ENCODE measurements at places on chromosomes 4 and X.
A peak's percentile ranks its signal among the peaks of the same experiment; 100 is the strongest.

- DNase-seq, result no peak
Measured at GRCh38 chr4:8410641-8411271, 29.8 kb downstream of the ACOX3 start.

DNA sequence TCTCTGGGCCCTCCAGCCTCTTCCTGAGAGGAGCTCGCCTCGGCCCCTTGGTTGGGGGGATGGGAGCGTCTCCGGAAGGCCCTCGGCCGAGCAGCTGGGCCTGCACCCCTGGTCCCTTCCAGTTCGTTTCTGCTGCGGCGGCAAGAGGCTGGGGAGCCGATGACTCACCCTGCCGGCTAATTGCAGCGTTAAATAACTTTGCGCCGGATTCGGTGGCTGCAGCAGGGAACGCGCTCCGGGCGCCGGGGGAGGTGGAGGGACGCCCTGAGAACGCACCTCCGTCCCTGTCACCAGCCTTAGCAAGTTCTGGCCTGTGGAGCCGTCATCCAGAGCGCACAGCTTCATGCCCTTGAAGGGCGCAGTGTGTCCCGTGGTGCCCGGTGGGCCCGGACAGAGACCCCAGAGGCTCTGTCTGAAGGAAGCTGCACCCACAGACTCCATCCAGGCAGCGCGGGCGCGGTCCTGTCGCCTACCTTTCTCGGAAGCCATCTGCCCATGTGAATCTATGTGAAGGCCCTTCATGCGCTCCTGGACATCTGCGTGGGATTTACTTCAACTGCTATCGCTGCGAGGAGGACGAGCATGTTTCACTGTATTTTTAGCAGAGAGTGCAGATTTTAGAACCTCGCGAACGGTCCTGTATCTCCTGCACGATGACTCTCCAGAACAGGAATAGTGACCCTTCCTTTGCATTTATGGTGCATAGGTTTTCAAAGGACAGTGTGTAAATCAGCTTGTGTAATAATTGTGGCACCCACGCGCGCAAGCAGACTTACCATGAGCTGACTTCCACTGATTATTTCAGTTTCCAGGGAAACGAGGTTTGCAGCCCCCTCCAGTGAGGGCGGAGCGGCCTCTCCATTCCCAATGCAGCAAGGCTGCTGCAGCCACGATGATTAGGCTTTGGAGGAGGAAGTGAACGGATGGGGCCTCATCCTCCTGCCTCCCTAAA lies 1.7 kb upstream of the TMEM271 start:
- DNase-seq, result no peak

- DNase-seq, result no peak
Measured at GRCh38 chr4:150078041-150078578, at the start of gene DCLK2. DCLK2 (plus strand) TSS chr4:150078445; CDS start chr4:150079028, 583 bp downstream.

GRCh38 chrX:120459309-120459708 lies 9.8 kb downstream of the LAMP2 start:
- no peak for DNase-seq

GRCh38 chrX:121456315-121456714 lies 408.9 kb downstream of the GLUD2 start:
- no peak for DNase-seq

DNA sequence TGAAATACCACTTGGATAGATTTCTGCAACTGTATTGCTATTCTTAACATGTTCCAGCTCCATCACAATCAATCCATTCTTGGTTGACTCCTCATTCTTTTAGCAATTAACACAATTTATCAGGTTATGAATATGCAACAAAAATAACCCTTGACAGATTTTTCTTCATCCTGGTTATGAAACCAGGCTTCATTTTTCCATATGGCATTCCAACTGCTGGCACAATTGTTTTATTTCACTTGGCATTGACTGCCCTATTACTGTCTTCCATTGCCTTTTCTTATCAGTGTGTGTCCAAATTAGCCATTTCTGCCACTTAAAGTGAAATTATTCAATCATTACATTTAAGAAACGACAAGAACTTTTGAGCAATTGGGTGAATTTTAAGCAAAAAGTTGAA lies 388.8 kb upstream of the EPHA5 start:
- DNase-seq, result no peak

DNA sequence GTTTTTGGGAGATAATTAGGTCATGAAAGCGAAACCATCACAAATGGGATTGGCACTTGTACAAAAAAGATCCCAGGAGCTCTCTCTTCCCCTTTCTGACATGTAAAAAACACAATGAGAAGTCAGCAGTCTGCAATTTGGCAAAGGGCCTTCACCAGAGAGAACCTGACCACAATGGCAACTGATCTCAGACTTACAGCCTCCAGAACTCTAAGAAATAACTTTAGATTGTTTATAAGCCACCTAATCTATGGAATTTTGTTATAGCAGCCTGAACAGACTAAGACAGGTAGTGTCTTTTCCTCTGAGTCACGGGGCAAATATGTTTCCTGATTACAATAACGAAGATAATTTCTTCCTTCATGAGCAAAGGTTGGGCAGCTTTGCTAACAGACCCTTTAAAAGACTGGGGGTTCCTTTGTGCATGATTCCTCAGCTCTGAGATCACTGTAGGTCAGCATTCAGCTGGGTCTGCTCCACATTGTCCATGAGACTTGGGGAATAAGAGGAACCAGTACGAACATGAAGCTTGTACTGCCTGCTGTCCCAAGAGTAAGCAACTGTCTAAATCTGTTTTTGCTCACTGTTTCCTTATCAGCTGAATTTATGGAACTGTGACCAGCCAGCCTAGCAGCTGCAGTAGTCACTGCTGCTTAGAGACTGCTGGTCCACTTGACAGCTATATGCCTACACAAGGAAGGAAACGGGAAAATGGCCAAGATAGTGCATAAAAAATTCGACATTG lies 191.6 kb downstream of the ANAPC10 start:
- DNase-seq, result no peak

GRCh38 chr4:102503301-102503746 lies 2.2 kb downstream of the NFKB1 start:
- no peak for DNase-seq

DNA sequence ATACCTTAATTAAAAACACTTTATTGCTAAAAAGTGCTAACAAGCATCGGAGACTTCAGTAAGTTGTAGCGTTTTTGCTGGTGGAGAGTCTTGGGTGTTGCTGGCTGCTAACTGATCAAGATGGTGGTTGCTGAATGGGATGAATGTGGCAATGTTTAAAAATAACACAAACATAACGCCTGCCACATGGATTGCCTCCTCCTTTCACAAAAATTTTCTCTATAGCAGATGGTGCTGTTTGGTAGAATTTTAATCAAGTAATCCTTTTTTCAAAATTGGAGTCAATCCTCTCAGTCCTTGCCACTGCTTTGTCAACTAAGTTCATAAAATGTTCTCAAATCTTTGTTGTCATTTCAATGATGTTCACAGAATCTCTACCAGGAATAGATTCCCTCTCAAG lies 466.8 kb upstream of the TECRL start:
- DNase-seq, result no peak

DNA sequence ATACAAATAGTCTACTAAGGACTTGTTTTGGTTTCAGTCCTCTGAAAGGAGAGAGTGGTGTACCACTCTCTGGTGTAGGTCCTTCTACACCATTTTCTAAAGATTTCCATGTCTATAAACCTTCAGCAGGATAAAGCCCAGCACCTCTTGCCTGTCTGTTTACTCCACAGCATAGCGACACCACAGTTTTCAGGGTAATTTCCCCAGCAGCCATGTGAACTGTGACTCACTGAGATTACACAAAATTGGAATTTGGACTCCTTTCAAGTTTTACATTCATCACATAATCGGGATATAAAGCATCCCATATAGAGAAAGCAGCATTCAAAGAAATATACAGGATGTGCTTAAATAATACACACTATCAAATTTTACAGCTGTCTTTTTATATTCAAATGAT lies 229.6 kb downstream of the PRDM5 start:
- DNase-seq, result no peak

DNA sequence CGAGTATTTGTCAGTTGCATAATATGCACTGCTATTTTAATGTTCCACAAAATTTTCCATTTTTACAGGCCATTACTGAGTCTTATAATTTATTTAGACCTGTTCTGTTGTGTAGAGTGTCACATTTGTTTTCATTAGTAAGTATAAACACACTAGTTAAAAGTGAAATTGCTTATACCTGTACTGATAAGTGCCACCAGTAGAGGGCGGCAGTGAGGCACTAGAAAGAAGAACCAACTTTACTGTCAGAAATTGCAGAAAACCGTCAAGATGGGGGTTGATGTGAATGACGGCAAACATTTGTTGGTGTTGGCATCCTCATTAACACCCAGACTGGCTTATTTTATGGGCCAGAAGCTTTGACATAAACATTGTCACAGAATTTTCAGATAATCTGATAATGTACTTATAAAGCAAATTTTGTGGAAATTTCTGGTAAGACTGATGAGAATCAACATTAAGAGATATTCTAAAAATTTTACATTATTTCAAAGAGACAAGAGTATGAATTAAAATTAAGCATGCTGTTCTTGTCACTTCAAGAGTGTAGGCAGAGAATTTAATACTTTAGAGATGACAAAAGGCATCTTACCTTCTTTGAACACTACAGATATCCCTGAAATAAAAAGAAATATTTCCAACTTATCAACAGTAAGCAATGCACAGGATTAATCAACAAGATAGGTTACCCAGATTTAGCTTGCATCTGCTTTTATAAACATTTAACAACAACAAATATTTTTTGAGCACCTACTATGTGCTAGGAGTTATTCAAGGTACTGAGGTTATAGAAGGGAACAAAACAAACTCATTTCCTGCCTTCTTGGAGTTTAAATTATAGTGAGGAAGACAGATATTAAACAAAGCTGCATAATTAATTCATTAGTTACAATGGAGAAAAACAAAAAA lies 24.9 kb downstream of the ALPK1 start:
- peak; percentile 69 for DNase-seq

DNA sequence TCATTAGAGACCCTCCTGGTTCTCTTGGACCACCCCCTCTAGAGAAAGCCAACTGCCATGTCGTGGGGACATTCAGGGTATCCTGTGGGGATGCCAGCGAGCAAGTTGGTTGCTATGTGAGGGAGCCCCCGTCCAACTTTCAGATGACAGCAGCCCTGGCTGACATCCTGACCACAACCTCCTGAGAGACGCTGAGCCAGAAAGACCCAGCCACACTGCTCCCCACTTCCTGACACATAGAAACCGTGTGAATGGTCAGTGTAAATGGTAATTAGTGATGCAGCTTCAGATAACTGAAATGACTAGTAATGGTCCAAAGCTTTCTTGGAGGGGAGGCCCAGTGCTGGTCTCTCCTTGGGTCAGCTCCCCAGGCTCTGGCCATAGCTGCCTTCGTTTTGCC lies 10.8 kb downstream of the CLCN4 start:
- no peak for DNase-seq

DNA sequence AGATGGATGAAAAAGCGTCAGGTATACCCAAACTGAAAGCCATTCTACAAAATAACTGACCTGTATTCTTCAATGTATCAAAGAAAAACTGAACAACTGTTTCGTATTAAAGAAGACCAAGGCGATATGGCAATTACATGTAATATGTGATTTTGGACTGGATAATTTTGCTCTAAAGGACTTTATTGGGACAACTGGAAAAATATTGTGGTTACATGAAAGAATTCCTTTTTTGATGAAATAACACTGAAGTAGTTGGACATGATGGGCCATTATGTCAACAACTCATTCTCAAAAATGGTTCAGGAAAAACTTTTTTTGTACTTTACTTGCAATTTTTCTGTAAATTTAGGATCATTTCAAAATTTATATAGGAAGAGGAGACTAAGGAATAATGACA lies 12.1 kb upstream of the ANTXR2 start:
- no peak for DNase-seq

GRCh38 chr4:162201673-162202072 lies 37.9 kb upstream of the FSTL5 start:
- no peak for DNase-seq

DNA sequence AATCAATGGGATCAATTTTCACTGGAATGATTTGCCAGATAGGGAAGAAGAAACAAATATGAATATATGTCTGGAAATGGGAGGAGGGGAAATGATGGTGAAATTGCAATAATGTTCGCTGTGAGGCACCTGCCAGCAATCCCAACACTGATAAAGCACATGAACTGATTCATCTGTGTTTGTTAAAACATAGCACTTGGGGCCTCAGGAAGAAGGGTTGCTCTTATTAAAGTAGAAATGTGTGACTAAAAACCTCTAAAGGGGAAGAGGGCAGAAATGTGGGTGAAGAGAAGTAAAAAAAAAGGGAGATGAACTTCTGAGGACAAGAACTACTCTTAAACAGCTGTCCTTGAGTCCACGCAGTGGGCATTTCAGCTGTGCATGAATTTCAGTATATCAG lies 101.4 kb downstream of the C4orf51 start:
- DNase-seq, result no peak

DNA sequence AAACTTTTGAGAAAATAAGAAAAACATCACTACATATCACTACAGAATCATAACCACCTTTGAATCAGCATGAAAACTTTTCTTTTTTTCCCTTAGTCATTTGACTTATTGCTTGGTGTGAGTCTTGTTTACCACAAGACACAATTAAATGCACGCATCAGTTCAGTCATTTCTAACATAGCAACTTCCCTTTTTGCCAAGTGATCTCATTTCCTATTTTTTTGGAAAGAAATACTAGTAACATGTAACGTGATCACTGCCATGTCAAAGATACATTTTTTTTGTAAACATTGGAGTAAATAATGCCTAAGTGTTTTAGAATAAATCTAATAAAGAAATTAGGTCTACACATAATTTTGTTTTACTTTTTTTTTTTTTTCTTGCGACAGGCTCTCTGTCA lies 5.1 kb upstream of the CXCL8 start:
- DNase-seq, result no peak

- no peak for DNase-seq
Measured at GRCh38 chr4:30912098-30912714, 192.0 kb downstream of the PCDH7 start.

- no peak for DNase-seq
Measured at GRCh38 chr4:42458657-42459056, 61.4 kb downstream of the SHISA3 start.

GRCh38 chr4:173319696-173320095 lies 14.5 kb downstream of the HMGB2 start:
- DNase-seq, result no peak

GRCh38 chr4:73723928-73724327 lies 16.4 kb upstream of the CXCL8 start:
- no peak for DNase-seq

DNA sequence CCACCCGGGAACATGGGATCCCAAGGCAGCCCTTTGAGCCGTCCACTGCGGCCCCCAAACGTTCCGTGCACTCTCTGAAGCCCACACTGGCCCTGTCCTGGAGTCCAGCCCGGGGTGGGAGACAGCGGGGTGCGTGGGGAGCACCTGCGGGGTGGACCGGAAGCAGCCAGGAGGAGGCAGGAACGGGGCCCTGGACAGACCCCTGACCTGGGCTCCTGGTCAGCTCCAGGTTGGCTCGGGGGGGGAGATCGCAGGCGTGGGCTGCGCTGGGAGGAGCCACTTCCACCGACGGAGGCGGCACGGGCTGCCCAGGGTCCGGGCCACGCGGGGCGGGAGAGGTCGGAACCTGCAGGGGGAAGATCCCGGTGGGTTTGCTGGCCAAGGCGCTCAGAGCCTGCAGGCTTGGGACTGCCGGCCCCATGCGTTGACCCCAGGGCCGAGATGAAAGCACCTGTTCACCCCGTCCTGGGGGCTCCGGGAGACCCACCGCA lies 5.7 kb upstream of the PLCXD1 start:
- no peak for DNase-seq

Data from activated T-cell treated with anti-CD3 and anti-CD28 coated beads for 4 hours (primary cell).